NCI-H526 (cell line): ENCODE measurements at places on chromosomes 2 and 18.

DNA sequence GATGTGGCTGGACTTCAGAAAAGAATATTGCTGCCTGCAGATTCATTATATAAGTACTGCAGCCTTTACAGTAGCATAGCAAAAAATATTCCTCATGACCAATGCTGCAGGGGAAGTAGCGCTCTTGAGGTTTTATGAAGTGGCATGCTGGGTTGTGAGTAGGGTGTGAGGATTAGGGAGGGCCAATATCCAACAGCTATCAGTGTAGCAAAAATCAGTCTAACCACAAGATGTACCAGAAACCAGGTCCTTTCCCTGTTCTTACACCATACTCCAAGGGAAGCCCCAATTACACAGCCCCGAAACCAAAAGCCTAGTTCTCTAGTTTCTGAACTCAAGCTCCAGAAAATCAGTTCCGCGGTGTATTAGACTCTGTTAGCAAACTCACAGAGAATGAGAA, 1082.2 kb upstream of the DDX18 start:
- no peak for DNase-seq

- no peak for DNase-seq
These were observed 164.9 kb upstream of the ZFP36L2 start for GRCh38 chr2:43391201-43391877.

DNA sequence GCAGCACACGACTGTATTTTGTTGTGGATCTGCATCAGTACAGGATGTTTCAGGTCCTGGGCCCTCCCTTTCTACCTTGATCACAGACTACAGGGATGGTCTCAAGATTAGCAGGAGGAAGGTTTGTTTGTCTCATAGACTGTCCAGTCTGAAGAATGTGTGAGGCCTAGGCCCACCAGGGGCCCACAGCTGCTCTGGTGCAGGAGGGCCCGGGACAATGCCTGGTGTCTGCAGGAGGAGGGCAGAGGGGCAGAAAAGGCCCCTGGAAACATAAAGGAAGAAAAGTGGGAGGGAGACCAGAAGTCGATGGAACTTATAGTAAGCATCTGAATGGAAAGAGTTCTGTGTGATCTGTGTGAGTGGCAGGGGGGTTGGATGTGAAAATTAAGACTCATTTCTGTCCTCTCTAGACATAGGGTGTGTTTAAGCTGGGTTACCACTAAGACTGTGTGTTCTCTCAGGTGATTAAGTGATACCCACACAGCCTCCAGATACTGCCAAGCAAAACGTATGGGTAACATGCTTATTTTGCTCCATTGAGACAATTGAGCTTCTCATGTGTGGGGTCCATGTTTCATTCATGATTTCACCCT, 33.4 kb upstream of the LPIN2 start:
- no peak for DNase-seq

DNA sequence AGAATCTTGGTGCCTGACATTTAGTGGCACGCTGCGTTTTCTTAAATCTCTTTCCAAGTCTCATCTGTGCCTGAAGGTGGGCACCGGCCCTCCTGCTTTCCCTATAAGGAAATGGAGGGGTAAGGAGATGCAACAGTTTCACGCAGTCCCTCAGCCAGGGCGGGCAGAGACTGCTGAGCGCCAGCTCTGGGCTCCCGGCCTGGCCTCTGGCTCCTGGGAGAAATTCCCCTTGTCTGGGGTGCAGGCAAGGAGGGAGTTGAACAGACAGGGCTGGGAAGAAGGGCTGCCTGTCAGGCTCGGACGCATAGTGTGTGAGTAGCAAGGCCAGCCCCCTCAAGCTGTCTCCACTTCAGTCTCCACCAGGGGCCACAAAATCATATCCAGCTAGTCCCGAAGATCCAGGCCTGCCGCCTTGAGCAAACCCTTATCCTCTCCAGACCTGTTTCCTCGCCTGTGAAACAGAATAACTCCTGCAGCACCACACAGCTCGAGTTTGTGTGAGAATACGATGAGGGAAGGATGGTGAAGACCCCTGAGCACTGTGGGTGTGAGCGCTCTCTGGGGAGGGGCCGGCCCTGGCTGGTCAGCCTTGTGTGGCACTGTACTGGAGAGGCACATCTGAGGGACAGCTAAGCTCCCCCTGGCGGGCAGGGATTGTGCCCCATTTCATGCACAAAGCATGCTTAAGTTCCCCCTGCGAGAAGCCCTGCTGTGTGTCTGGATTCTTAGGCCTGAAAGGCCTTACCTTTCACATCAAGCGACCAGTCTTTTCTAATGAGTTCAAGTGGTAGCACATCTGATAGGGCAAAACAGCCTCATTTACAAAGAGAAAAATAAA, 33.8 kb downstream of the SDC1 start:
- DNase-seq = peak; percentile 20

DNA sequence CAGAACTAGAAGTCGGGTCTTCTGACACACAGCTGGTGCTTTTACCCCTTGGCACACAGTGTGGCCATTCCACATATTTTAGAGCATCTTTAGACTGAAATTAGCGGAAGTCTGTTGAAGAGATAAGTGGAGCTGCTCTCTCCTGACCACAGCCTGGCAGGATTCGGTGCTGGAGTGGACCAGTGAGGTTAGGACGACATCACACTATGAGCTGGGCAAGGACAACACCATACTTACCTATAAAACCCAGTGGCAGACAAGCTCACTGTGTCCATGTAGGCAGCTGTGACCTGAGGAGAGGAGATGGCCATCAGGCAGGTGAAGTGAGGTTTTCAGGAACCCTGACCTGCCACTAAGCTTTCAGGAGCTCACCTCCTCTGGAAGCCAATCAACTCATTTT, 70.1 kb downstream of the XDH start:
- DNase-seq = no peak

DNA sequence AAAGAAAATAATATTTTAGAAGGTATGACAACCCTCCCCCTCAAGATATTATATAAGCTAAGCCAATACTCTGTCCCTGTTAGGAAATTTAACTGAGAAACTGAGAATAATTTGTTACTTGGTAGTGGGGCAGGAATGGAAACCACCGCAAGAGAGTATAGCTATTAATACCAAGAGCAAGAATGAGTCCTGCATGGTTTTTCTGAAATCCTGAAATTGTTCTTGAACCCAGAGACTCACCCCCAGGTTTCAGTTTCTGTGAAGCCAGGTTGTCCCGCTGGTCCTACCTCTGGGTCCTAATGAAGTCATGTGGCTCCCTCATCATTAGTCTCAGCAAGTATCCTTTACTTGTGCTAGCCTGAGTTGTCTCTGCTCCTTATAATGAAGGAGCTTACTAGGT, 671.0 kb upstream of the ACVR2A start:
- DNase-seq = no peak

GRCh38 chr2:151947813-151948165, 119.6 kb upstream of the ARL5A start:
- DNase-seq = no peak

GRCh38 chr2:133408671-133409070, 159.6 kb downstream of the NCKAP5 start:
- DNase-seq = no peak

DNA sequence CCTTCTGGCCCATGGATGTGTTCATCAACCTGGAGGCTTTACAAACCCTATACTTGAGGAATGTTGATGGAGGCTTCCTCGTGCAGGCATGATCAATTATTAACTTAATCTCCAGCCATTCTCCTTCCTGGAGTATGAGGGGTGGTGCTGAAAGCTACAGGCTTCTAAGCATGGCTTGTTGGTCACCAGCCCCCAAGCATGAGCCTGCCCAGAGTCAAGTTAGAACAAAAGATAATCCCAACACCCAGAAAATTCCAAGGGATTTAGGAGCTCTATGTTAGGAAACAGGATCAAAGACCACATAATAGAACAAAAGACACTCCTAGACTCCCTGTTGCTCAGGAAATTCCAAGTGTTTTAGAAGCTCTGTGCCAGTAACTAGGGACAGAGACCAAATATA, 63.1 kb downstream of the FAM171B start:
- DNase-seq = no peak

GRCh38 chr2:7016148-7016547, 98.9 kb downstream of the RNF144A start:
- no peak for DNase-seq

DNA sequence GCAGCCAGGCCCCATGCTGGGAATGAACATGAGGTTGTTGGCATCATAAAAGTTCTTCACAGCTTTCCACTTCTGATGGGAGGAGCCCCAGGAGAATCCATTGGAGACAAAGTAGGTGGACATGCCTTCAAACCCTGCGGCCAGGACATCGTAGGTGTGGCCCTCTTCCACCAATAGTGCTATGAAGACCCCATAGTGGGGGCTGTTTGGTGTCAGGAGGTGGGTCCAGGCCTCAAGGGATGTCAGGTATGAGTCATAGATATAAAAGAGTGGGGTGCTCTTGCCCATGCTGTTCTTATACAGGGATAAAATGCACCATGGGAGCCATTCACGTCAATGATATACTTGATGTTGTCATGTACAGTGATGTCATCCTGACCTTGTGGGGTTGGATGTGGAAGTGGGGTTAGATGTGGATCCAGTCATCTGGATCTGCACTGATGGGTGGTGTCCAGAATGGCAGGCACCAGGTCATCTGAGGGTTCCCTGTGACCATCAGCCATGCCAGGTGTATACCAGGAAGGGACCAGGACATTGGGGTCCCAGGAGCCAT, 22.1 kb upstream of the MCM6 start:
- no peak for DNase-seq

GRCh38 chr2:120318626-120319025, 27.3 kb upstream of the INHBB start:
- no peak for DNase-seq

- DNase-seq = no peak
These were observed 29.3 kb upstream of the ZNF385B start for GRCh38 chr2:179890666-179891065.

GRCh38 chr2:131045286-131046027, 47.8 kb downstream of the FAM168B start:
- no peak for DNase-seq

GRCh38 chr2:211722928-211723327, 815.7 kb downstream of the ERBB4 start:
- no peak for DNase-seq

DNA sequence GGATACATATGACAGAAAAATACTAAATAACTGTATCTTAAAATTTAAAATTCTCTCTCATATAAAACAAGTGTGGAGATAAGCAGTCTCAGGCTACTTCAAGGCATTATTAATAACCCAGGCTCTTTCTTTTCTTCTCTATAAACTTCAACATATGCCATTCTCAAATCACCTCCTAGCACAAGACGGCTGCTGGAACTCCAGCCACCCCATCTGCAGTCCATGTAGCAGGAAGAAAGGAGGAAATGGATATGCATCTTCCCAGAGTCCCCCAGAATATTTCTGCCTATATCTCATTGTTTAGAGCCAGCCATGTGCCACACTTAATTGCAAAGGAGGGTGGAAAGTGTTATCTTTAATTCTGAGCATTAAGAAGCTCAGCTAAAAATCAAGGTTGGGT, 35.3 kb upstream of the NEB start:
- no peak for DNase-seq

GRCh38 chr18:8301427-8302172, 307.6 kb upstream of the RAB12 start:
- DNase-seq = no peak

DNA sequence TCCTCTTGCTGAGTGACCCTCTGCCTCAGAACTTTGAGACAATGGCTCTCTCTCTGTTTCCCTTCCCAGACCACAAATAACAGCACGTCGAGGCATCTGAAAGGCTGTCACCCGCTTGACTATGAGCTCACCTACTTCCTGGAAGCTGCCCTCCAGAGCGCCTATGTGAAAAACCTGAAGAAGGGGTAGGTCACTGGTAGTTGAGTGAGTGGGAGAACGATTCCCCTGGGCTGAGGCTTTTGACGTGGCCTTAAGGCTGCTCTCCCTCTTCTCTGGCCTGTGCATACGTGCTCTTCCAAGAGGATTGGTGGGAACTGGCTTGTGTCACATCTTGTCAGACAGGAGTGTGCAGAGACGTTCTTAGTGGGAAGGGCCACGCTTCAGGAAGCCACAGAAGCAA, 63.1 kb upstream of the MCFD2 start:
- no peak for DNase-seq

GRCh38 chr2:195586062-195586714, 70.8 kb upstream of the SLC39A10 start:
- no peak for DNase-seq

DNA sequence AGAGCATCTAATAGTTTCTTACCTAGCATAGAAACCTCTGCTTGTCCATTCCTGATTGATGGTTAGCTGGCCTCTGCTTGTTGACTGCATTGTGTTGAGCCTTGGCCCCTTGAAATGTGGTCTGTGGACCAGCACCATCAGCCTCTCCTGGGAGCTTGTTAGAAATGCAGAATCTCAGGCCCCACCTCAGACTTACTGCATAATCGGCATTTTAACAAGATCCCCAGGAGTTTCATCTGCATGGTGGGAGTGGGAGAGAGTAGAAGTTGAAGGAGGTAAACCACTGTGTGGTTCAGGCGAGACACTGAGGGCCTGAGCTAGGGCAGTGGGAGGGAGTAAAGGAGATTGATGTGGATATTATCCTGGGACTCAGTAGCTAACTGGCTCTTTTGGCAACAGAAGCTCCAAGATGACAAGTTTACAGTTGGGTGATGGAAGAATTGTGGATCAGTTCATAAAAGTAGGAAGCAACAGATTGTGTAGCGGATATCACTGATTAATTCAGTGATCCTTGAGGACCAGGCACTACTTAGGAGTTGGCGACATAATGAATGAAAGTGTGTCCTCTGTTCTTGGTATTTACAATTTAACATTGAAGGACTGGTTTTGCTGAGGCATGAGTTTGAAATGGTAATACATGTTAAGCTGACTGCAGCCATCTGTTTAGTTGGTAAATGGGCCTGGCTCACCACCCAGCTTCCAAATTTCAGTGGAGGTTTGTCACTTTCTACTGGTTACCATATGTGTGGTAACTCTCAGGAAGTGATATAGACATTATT, 20.9 kb downstream of the PHLPP1 start:
- DNase-seq = no peak

- no peak for DNase-seq
These were observed 87.2 kb downstream of the EPHA4 start for GRCh38 chr2:221484761-221485502.

GRCh38 chr18:57846258-57846657, 43.1 kb upstream of the ATP8B1 start:
- DNase-seq = no peak

GRCh38 chr18:47917923-47918610, 12.4 kb downstream of the SMAD2 start:
- no peak for DNase-seq

- DNase-seq = no peak
These were observed 209.9 kb downstream of the ARL4C start for GRCh38 chr2:234286956-234287355.

DNA sequence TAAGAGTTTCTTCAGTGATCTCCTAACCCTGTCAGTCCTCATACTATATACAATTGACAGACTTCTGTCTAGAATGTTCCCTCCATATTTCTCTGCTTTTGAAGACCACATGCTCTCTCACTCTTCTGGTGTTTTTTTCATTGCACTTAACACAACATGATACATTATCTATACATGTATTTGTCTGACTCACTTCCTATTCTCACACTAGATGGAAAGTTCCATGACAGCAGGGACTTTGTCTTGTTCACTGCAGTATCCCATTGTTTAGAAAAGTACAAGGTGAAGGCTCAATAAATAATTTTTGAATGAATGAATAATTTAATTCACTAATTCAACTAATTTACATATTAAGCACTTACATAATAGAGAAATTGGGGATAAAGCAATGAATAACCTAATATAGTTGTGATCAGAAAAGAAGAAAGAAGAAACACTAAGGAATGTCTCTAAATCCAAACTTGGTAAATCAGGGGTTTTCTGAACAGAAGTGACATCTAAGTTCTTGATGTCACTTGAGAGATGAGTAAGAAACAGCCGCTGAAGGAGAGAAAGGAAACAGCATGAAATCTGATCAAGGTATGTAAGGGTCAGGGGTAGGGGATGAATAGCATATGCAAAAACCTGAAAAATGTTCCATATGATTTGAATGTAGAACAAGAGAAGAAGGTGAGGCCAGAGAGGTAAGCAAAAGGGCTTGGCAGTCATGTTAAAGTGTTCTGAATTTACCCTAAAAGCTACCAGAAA, 42.4 kb downstream of the MBD2 start:
- peak; percentile 43 for DNase-seq
